Caco-2 (cell line): ENCODE measurements at places on chromosomes 13 and 19.

DNA sequence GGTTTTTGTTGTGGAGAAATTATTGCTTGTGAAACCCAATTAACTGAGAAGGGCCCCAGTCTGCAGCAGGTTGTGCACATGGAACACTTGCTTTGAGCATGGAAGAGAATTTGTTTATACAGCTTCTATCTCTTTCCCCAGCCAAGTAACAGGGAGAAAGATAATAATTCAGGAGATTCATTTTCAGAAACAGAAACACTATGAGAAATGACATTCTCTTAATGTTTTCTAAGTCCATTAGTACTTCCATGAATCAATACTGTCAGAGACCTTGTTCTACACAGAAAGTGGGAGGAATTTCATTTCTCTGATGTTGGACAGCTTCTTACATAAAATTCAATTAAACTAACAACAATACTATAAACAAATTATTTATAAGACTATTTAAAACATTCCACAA, 446.3 kb downstream of the KLF12 start:
- no peak overlapping the region for H3K27ac ChIP-seq
- H3K27me3 ChIP-seq: no peaks in the 10 kb centered on the region
- H3K36me3 ChIP-seq: no peaks in the 10 kb centered on the region

DNA sequence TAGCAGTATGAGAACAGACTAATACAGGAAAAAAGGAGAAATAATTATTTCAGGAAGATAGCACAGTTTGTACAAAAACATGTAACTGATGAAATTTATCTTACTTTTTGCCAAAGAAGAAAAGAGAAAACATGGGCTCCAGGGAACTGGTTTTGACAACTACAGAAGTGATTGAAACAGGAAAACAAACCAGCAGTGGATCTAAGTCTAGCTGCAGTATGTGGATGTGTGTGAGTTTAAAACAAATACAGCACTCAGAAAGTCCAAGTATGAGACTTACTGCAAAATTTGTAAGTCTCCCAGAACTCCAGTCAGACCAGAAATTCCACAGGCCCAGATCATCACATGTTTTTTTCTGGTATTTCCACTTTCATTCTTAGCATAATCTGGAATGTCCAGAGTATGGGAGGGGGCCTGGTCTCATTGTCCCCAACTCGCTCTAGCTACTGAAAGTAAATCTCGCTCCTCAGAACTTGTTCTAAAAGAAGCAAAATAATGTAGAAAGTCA, 259.5 kb downstream of the NHLRC3 start:
- H3K27me3 ChIP-seq: no peaks in the 10 kb centered on the region
- no peaks in the 10 kb centered on the region for H3K4me1 ChIP-seq
- no peak for DNase-seq
- H3K36me3 ChIP-seq: no peaks in the 10 kb centered on the region
- H3K4me3 ChIP-seq: no peak overlapping the region

DNA sequence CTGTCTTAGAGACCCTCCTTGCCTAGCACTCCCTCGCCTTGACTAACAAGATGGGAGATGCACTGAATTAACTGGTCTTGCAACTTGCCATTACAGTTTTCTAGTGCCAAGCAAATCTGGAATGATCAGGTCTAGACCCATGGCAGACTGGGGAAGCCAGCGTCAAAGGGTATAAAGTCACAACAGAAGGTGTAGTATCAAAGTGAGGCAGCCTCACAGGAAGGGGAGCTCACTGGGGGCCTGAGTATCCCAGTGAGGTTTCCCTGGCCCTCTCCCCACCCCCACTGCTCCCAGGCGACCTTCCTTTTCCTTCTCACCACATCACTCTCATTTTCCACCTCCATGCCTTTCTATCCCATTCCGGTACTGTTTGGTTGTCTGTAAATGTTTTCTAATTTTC, 83.5 kb upstream of the DOCK9 start:
- no peak overlapping the region for H3K4me3 ChIP-seq
- peak overlapping the region; percentile 1 for H3K27ac ChIP-seq
- no peak for DNase-seq
- peaks cover 49% of the 10 kb centered on the region for H3K4me1 ChIP-seq

GRCh38 chr13:52377898-52378297, 28.1 kb downstream of the THSD1 start:
- H3K27me3 ChIP-seq: no peaks in the 10 kb centered on the region
- H3K4me1 ChIP-seq: peaks cover 9% of the 10 kb centered on the region
- H3K4me3 ChIP-seq: no peak overlapping the region
- H3K27ac ChIP-seq: no peak overlapping the region
